Tibial nerve (tissue), 4 donors: ENCODE measurements at places on chromosomes 1 and 21. TPM values are rescaled to one million over a fixed set of nuclear protein-coding genes. Genes with fewer than 3 reads are reported as not detected.

MTMR11 gene
- 21.4 TPM for total RNA-seq

KIF21B gene
- total RNA-seq: 3.0 TPM

DNA sequence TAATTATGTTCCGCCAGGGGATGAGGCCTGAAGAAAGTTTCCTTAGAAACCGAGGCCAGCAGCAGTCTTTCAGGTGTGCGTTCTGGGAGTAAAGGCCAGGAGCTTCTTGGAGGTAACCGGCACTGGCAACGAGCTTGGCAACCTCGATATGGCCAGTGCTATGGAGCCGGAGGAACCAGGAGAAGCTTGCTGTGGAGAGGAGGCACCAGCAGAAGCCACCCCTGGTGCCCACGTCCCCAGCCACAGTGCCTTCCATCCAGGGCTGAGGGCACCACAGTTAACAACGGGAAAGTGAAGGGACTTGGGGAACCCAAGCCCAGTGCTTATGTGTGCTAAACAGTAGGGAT, 41.5 kb upstream of the LIN9 start:
- no peak for DNase-seq

- DNase-seq: no peak
Observed at GRCh38 chr1:220747437-220748088, 559 bp upstream of the MTARC2 start.

DNA sequence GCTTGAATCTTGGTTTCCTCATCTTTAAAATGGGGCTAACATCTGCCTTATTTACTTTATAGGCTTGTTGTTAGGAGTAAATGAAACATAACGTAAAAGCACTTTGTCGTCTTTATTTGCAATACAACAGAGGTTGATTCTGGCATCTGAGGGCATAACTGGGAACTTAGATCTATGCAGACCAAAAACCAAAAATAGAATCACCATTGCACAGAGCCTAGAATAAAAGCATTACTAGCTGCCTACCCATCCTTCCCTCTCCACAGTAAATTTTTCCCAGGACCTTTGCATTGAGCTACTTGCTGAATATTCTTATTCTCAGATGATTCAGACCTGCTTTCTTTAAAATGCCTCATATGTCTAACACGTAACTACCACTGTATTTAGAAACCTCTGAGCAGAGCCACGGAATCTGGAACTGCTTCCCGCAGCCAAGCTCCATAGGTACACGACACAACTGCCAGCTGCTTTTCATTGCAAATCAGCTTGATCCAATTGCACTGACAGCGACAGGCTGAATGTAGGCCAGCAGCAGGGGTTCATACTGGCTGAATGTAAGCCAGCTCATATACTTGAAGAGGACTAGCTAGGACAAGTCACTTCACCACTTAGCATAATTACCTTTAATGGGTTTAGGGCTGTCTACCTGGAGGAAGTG, 33.2 kb upstream of the SERBP1 start:
- no peak for DNase-seq
